ENCODE measurements at places on chromosomes 13 and 19.

DNA sequence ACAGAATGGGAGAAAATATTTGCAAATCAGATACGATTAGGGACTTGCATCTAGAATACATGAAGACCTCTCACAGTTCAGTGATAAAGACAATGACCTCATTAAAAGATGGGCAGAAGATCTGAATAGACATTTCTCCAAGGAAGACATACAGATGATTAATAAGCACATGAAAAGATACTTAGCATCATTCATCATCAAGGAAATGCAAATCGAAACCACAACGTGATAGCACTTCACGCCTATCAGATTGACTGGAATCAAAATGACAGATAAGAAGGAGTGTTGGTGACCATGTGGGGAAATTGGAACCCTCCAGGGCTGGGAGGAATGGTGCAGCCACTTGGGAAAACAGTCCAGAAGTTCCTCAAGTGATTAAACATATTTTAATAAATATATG is 25.8 kb downstream of the CFAP97D2 start:
- DNase-seq: no peak

DNA sequence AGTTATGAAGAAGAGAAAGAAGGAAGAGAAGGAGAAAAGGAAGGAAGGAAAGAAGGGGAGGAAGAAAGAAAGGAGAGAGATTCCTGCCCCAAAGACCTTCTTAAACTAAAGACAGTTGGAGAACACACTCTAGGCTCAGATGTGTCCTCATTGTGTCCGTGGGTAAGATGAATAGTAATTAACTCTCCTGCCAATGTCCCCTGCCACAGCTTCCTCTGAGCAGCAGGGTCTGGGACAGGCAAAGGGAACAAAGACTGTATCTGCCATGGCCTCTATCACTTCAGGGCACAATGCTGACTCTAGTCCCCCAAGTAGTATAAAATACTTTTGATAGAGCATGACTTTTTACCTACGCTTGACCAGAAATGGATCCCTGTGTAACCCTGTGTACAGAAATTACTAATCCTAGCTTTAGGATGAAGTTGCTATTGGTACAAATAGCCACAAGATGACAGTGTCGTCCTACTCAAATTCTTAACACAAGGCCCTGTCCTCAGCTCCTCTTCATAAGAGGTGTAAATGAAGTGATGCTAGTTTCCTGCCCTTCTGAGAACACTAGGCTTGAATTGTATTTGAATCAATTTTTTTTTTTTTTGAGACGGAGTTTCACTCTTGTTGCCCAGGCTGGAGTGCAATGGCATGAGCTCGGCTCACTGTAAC is 186.2 kb upstream of the GPR12 start:
- no peak for DNase-seq

DNA sequence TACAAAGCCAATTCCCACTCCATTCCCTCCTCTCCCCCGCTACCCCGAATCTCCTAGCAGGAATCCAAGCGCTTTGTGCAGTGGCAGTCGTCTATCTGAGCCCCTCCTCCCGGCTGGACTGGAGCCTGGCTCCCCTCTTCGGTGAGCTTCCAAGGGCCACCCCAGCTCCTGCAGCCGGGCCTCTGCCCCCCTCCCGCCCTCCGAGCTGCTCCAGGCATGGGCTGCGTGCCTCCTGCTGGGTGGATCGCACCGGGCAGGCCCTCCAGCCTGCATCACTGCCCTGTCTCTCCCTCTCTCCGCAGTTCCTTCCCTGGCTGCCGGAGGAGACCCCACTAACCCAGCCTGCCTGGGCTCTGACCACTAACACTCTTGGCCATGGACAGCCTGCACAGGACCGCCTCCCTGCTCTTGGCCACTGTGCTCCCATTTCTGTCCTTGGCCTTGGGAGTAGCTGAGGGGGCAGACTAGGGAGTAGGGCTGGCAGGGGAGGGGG is 12.9 kb upstream of the LENG8 start:
- DNase-seq: no peak

DNA sequence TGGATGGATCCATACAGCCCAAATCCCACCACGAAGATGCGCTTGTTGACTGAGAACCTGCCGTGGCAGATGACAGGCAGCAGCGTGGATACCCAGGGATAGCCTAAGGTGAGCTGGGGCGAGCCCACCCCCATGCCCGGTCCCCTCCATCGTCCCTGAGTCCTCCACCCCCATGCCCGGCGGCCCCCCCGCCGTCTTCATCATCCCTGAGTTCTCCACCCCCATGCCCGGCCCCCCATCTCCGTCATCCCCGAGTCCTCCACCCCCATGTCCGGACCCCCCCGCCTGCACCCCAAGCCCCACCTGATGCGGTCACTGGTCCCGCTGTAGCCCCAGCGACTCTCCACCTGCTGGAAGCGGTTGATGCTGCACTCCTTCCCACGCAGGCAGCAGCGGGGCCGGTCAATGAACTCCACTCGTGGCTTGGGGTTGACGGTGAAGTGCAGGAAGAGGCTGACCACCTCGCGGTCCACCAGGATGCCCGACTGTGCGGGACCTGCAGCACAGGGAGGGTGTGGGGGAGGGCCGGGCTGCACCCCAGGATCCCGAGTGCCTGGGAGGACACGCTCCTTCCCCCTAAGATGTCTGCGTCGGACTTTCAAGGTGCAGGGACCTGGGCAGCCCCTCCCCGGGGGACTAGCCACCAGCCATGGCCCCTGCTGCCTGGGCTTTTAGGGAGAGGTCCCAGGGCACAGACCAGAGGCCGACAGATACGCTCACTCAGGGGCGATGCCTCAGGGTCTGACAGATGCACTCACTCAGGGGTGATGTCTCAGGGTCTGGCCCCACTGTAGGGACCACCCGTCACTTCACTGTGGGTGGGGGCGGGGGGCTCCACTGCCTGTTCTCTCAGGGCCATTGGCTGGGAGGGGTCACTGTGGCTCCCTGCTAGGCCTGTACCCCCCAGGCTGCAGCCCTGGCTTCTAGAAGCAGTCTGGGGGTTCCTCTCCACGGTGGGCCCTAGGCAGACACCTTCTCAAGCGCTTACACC is 28.0 kb downstream of the BTBD2 start:
- DNase-seq: no peak

Measured in activated CD4-positive, alpha-beta T cell treated with anti-CD3 and anti-CD28 coated beads for 36 hours (primary cell).